ENCODE measurements at places on chromosomes 4 and X.

- no peak for DNase-seq
Observed at GRCh38 chrX:78357342-78358055, 30.1 kb upstream of the CYSLTR1 start.

DNA sequence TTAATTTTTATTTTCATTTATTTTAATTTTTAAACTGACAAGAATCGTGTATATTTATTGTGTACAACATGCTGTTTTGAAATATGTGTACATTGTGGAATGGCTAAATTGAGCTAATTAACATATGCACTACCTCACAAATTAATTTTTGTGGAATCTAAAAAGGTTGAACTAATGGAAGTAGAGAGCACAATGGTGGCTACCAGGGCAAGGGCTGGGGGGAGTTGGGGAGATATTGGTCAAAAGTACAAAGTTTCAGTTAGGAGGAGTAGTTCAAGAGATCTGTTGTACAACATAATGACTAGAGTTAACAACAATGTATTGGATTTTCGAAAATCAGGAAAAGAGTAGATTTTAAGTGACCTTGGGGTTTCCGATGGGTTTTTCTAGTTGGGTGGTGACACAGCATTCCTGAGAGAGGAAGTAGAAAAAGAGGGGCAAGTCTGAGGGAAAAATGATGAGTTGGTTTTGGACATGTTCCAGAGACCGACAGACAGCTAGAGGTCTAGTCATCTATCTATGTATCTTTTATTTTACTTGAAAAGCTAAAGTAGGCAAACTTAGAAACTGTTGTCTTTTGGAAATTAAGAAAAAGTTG is 23.2 kb downstream of the APOO start:
- DNase-seq: no peak

- DNase-seq: no peak
Observed at GRCh38 chr4:126604268-126604867, 1028.4 kb upstream of the INTU start.

- DNase-seq: no peak
Observed at GRCh38 chrX:113392355-113392754, 551.7 kb upstream of the AMOT start.

GRCh38 chr4:152900395-152900794 is 35.7 kb upstream of the FHDC1 start:
- no peak for DNase-seq

GRCh38 chr4:88690355-88690754 is 7.3 kb downstream of the NAP1L5 start:
- no peak for DNase-seq

DNA sequence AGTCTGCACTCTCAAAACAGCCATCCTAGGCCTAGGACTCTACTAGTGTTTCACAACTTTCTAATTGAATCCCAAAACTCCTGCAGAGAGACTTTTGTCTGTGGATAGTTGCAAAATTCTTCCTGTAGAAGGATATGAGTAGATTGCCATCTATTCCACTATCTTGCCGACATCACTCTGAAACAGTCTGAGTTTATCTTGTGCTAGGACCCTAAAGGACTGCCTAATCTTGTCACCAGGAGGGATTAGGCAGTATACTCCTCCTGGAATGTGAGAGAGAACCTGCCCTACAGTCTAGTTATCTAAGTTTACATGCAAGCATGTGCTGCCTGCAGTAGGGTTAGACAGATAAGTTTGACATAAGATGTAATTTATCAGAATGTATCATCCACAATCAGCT is 1646.6 kb upstream of the PCDH7 start:
- no peak for DNase-seq

- no peak for DNase-seq
Observed at GRCh38 chr4:40197879-40198689, 1.3 kb downstream of the RHOH start.

GRCh38 chrX:50691820-50692219 is 122.2 kb downstream of the SHROOM4 start:
- DNase-seq: no peak

- no peak for DNase-seq
Observed at GRCh38 chr4:122781486-122781885, 45.1 kb upstream of the FGF2 start.

- DNase-seq: no peak
Observed at GRCh38 chr4:81468678-81469077, 3.0 kb downstream of the RASGEF1B start.

DNA sequence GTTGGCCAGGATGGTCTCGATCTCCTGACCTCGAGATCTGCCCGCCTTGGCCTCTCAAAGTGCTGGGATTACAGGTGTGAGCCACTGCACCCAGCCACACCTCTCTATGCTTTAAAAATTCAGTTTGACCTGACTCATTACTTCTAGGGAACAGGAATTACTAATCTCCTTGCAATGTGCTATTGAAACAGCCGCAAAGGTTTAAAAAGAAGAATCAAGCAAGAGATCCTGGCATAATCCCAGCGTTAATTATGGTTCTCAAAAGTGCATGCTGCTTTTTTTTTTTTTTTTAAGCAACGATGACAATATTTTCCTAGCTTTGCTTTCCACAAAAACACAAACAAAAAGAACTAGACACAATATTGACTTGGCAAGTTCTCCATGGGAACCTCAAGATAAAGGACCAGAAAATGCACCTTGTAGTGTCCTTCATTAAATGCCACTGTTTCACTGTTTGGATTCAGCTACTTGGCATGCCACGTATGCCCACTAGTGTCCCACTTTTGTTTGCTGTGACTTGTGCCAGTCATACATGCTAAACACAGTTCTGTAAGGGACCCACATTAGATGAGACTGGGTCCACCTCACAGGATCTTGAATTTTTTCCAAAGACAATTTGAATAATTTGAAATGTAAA is 112.6 kb upstream of the PPARGC1A start:
- no peak for DNase-seq

- DNase-seq: no peak
Observed at GRCh38 chr4:32249040-32249439, 1528.9 kb downstream of the PCDH7 start.

DNA sequence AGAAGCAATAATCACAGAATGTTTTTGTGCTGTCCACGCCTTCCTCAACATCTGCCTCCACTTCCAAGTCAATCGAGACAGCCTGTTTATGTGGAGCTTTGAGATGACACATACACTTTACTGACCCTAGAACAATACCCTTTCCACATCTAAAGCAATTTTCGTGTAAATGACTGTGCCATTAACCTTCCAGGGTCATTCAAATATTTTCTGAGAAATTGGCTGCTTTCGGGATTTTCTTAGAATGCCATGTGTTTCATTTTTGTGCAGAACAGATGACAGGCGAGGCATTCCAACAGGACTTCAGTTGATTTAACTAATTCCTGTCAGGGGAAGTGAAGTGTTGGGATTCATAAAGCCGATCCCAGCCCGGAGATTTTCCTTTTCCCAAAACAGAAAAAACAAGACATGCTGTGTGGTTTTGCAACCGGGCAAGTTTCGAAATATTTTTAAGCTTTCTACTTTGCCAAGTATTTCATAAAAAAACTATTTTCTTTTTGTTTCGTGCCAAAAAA is 73.9 kb downstream of the SORBS2 start:
- no peak for DNase-seq

- DNase-seq: no peak
Observed at GRCh38 chr4:184274286-184274951, 56.7 kb upstream of the ENPP6 start.

- no peak for DNase-seq
Observed at GRCh38 chrX:107507093-107507743, 57.8 kb downstream of the FRMPD3 start.

- DNase-seq: peak; percentile 25
Observed at GRCh38 chr4:88456670-88457306, at the start of gene HERC5. HERC5 (plus strand) TSS chr4:88457119; CDS start chr4:88457270, 151 bp downstream.

DNA sequence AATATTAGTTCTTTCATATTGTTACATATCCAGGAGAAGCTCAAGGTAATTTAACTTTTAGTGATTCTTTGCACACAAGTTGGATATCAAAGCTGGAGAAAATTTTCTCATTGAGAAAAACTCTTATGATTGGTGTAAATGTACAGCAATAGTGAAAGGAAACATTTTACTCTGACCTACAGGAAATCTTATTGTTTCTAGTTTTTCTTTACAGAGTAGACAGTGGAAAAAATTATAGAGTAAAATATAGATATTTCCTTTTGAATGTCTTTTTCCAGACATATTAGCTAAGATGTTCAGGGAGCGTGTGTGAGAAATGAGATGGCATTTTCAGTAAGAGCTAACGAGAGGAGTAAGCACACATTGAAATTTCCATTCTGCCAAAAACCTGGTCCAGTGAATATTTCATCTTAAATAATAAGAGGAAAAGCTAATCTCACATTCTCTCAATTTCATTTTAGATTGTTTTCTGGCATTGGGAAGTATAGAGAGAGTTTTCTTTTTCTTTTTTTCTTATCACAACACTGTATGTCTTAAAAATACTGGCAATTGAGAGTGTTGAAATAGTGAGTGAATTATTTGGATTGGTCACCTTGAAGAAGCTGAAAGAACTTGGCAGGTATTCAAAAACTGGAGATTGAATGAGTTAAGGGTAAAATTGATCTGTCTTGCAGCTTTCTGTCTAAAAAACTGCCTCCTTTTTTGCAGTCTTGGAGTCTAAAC is 15.6 kb upstream of the ATP8A1 start:
- DNase-seq: no peak

DNA sequence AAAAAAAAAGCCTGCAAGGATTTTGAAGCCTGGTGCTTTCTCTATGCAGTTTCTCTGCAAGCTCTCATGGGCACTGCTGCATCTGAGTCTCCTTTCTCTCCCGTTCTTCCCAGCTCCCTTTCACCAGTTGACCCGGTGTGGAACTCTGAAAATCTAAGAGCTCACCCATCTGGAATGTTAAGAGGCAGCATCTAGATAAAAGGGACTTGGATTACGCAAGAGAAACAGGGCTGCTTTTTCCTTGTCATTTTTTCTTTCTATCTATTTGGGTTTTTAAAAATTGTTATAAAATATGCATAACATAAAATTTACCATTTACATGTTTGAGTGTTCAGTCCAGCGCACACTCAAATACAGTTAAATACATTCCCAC is 95.2 kb upstream of the RPS6KA3 start:
- DNase-seq: no peak

- no peak for DNase-seq
Observed at GRCh38 chrX:127129510-127129909, 310.0 kb downstream of the PRR32 start.

- DNase-seq: no peak
Observed at GRCh38 chr4:153729895-153730294, 29.9 kb downstream of the RNF175 start.

DNA sequence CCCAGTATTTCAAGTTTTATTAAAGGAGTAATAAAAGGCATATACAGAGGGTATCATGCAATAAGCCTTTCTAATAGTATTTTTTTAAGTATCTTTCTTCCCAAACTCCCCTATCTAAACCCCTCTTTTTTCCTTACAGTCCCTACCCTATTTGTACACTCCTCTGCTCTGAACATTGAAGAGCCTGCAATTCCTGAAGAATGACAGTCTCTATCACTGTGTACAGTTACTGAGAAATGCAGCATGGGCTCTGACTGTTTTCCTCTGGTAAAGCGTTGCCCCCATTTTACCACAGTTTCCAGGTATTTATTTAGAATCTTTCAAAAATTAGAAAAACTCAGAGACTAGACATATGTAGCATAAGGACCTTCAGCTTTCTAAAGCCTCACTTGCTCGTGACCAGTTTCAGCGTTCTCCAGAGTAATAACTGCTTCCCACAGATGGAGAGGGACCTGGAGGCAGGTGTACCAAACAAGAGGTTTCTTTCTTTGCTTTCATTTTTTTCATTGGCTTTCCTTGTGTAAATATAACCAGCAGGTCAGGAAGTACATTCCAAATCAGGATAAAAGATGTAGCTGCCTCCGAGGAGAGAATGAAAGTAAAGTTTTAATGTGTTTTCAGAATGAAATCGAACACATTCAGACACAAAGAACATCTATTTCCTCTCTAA is 230.8 kb downstream of the CFAP299 start:
- peak; percentile 3 for DNase-seq

GRCh38 chr4:70603856-70604255 is 11.8 kb downstream of the AMBN start:
- no peak for DNase-seq

DNA sequence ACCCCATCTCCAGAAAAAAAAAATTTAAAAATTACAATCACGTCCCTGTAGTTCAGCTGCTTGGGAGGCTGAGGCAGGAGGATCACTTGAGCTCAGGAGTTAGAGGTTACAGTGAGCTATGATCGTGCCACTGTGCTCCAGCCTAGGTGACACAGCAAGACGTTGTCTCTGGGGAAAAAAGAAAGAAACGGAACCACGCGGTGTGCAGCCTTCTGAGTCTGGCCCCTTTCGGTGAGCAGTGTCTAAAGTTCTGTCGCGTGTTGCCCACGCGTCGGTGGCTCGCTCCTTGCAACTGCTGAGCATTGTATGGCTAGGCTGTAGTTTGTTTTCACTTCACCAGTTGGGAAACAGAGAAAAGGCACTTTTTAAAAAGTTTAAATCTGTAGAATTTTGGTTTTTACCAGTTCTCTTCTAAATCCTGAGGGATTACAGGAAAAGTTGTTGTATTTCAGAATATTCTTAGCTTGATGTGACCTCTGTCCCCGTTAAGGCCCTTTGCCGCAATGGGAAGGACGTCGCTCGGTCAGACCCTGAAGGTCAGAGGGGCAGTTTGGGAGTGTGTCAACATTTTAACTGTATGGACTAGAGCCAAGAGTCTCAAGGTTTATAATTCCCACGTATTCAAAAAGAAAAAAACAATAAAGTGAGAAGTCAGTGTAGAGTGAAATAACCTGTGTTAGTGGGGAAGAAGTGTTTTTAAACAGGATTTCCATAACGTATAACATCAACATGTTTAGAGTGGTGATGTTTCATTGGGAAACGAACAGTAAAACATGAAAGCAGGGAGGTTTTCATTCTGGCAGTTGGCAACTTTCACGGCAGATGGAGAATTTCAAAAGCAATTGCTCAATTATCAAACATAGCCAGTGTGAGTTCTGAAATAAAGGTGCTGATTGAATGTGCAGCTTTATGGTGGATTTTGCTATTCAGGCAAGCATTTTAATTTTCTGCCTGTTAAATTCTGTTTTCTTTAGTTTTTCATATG is 45.8 kb upstream of the MSANTD1 start:
- DNase-seq: no peak

GRCh38 chr4:19992471-19993093 is 259.1 kb upstream of the SLIT2 start:
- no peak for DNase-seq

DNA sequence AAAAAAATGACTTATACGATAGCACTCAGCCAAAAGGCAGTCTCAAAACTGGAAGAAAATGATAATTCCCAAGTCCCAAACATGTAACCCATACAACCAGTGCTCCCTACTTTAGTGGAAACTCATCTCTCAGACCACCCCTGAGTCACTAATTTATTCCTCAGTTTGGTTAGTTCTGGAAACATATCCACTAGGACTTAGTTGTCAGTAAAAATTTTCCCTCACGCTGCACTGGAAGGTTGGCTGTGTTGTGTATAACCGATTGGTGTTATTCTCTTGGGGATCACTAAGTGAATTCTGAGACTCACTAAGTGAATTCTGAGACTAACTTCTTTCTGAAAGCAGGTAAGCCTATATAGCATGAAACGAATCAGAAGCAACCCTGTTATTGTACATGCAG is 48.5 kb upstream of the GAB1 start:
- DNase-seq: no peak

- no peak for DNase-seq
Observed at GRCh38 chrX:50099331-50099730, 101.5 kb downstream of the AKAP4 start.

- no peak for DNase-seq
Observed at GRCh38 chrX:122546269-122546668, 637.8 kb upstream of the GRIA3 start.

- DNase-seq: no peak
Observed at GRCh38 chr4:116357758-116358157, 727.6 kb downstream of the TRAM1L1 start.
